ENCODE measurements at places on chromosomes 4 and X.

GRCh38 chr4:14856062-14856933 lies 146.0 kb upstream of the CPEB2 start:
- DNase-seq: peak; percentile 100

DNA sequence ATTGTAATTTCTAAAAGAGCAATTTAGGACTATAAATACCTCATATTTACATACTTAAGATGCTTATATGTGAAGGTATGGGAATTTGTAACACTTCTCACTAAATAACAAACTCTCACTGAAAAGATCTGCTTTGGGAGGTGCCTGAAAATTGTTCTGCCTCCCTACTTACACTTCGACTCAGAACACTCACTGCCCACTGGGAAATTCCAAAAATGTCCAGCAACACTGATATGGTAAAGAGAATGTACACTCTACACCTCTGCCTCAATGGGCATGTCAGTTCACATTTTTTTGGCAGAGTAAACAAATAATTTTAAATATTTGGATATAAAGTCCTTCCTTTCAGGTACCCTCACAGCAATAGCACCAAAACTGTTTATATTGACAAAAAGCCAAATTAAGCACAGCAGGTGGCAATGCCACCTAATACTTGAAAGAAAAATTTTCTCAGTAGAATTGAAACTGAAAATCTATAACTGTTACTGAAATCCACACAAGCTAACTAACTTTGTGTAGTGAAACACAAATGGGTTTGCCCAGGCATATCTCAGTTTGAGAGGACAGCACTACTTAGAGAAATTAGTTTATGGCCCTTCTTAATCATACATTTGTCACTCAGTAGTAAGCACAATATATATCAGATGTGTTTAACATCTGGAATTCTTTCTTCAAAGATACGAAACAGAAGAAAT lies 67.1 kb downstream of the PRDM5 start:
- DNase-seq: no peak

DNA sequence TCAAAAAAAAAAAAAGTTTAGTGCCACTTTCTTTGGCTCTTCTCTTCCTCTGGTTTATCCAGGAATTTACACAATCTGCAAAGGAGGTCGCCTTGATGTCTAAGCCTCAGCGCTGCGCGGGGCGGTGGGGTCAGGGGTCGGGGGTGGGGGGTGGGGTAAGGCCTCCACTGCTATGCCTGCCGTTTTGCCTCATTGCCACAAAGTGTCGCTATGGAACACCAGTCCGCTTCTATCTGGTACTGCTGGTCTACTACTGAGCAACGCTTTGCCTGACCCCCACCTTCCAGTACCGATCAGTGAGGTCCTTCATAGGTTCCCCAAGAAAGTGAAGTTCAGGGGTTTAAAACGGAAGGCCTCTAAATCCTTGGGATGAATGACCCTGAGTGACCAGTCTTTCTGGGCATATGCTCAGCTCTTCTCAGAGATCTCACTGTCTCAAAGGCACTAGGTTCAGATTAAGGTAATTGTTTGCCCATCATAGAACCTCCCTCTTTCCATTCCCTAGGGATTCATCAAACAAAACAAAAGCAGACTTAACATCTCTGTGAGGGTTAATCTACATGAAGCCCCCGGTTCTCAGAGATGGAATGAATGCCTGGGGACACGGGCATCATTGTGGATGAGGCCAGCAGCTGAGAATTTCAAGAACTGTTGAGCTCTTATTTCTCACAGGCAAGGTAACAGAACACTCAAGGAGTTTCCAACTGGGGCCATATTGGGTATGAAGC lies 16.9 kb upstream of the TSR2 start:
- no peak for DNase-seq

GRCh38 chrX:77160301-77160700 lies 286.9 kb upstream of the FGF16 start:
- DNase-seq: no peak

- DNase-seq: no peak
These were observed 14.7 kb downstream of the WDR1 start for GRCh38 chr4:10101671-10102473.

GRCh38 chr4:83108101-83108861 lies 6.2 kb downstream of the PLAC8 start:
- no peak for DNase-seq

GRCh38 chr4:106114270-106114669 lies 201.7 kb downstream of the TBCK start:
- DNase-seq: no peak

GRCh38 chrX:40749681-40750494 lies 14.5 kb upstream of the MED14 start:
- DNase-seq: no peak

- no peak for DNase-seq
These were observed 429.1 kb upstream of the FTHL17 start for GRCh38 chrX:31500921-31501320.

DNA sequence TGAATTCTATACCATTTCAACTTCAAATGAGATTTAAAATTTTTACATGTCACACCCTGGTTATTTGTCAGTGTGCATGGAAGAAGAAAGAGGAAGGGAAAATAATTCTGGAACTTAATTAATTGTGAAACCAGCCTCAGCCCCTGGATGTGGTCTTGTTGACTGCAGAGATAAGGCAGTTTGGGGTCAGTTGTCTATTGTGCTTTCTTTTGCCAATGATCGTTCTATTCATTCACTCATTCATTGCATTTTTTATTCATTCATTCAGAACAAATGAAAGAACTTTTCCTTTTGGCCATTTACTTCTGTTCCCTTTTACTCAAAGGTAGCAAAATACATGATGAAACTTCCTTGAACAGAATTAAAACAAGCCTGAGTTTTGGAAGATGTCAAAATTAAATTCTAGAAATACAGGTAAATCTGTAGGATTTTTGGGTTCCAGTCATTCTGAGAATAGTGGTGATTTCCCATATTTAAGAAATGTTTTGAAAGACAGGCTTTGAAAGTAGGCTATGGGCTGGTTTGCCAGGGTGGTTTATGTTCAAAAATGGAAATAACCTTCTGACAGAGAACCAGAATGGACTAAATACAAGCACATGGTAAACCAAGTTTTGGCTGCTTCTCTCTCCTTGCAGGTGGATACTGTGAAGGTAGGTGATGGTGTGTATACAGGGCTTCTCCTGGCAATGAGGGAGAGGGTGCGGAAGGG lies 35.7 kb downstream of the PARM1 start:
- DNase-seq: no peak
